ENCODE measurements at places on chromosomes 2 and 18. TPM values are rescaled to one million over a fixed set of nuclear protein-coding genes. Genes with fewer than 3 reads are reported as not detected.

The HOXD13 gene
- polyA plus RNA-seq, result 0.17 TPM

- DNase-seq, result no peak
Measured at GRCh38 chr2:61443342-61444041, 27.4 kb downstream of the USP34 start.

DNA sequence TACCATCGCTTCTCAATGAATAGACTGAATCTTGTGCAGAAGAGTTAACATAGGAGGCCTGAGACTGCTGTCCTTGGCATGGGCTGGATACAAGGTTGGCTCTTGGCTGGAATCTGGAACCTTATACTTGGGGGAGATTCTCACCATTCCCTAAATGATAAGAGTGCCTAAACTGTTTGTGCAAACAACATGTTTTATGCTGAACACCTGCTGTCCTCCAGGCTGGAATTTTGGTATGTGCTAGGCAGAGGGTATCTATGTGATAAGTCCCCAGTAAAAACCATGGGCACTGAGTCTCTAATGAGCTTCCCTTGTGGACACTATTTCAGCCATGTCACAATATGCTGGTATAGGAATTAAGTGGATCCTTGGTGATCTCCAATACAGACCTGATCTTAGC, 12.8 kb downstream of the PGAP1 start:
- no peak for DNase-seq

GRCh38 chr18:79927607-79928562, 23.6 kb downstream of the SLC66A2 start:
- no peak for DNase-seq

The MAL gene
- polyA plus RNA-seq, result not detected

DNA sequence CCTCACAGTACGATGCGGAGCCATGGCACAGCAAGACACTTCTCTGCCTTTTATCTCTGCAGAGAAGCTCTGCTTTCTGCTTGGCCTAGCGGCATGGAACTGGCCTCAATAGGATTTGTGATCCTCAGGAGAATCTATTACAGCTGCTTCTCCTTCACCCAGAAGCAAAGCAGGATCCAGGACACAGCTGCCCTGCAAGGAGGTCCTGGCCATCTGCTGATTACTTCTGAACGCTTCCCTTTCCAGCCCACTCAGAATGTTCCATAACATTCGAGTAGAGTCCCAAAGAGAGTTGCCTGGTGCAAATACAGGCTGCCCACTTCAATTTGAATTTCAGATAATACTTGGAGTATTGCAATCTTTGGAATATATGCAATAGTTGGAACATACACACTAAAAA, 29.2 kb upstream of the KCNS3 start:
- DNase-seq, result no peak

DNA sequence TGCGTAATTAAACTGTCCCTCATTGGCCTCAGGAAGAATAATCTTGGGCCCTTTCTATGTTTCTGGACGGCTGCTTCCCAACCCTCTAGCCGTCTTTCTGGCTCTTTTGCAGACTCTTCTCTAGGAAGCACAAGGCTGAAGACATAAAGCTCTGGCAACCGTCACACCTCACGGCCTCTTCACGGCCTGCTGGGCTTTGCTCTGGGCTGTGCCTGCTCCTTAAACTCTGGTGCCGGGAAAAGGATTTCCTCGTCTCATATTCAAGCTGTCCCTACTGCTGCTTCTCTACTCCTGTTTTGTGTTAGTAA, 36.0 kb upstream of the WIPF1 start:
- no peak for DNase-seq

- no peak for DNase-seq
Measured at GRCh38 chr18:74450626-74451025, 6.5 kb downstream of the DIPK1C start.

The ACMSD gene
- not detected for polyA plus RNA-seq

- no peak for DNase-seq
Measured at GRCh38 chr2:62292190-62292589, 96.3 kb downstream of the B3GNT2 start.

The G6PC2 gene
- not detected for polyA plus RNA-seq

GRCh38 chr2:154681741-154682140, 16.8 kb upstream of the KCNJ3 start:
- DNase-seq, result no peak

GRCh38 chr2:191701696-191702095, 23.8 kb downstream of the NABP1 start:
- no peak for DNase-seq

GRCh38 chr2:36708041-36708741, 11.7 kb downstream of the VIT start:
- no peak for DNase-seq

GRCh38 chr2:134143568-134143967, 110.3 kb upstream of the MGAT5 start:
- no peak for DNase-seq

The MOGAT1 gene
- not detected for polyA plus RNA-seq

The EVA1A gene
- 13.5 TPM for polyA plus RNA-seq

GRCh38 chr2:159118115-159118858, 149.8 kb downstream of the TANC1 start:
- peak; percentile 28 for DNase-seq

DNA sequence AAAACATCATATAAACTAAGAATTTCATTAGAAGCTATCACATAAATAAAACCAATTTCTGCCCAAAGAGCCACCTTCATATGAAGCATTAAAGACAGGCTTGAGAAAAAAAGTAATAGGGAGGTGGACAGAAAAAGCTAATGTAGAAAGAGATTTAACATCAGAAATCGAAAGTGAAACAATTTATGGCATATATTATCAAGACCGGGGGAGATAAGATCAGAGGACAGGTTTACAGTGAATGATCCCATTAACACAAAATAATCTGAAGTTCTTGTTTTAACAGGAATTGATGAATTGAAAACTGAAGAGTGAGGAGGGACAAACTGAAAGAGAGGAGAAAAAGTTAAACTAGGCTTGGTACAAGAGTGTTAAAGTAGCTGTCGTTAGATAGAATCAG, 786.3 kb upstream of the FSHR start:
- DNase-seq, result no peak

The PRKAG3 gene
- polyA plus RNA-seq, result not detected

DNA sequence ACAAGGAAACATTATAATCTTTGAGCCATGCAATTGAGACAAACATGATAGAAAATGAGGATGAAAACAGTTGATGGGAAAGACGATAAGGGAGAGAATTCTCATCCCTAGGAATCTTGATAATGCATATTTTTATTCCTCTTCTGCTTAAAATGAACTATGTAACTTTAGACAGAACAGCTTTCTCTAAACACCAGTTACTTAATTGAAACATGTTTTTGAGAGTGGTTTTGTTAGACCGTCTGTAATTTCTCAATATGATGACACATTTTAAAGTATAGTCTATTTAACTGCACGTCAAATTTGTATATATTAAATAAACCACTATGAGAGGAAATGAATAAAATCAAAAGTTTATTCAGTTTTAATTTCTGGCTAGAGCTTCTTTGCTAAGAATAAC, 1453.9 kb upstream of the NXPH2 start:
- no peak for DNase-seq

- peak; percentile 60 for DNase-seq
Measured at GRCh38 chr2:7427293-7428060, 510.3 kb downstream of the RNF144A start.

DNA sequence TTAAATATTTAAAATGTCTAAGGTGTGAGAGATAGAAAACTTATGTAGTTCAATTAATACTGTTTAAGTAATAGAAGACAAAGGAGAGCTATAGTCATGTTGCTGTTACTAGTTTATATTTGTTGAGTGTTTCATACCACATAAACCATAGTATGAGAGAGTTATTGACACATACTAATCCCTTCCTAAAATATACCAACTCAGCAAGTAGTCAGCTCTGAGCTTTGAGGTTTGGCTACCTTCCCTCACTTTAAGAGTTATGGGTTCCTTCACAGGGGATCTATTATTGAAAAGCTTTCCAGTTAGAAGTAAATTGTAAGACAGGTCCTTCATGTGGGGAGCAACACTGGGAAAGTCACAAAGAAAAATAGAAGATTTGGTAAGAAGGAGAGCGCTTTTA, 701.6 kb upstream of the ZEB2 start:
- DNase-seq, result no peak

The DPP4 gene
- 0.27 TPM for polyA plus RNA-seq

DNA sequence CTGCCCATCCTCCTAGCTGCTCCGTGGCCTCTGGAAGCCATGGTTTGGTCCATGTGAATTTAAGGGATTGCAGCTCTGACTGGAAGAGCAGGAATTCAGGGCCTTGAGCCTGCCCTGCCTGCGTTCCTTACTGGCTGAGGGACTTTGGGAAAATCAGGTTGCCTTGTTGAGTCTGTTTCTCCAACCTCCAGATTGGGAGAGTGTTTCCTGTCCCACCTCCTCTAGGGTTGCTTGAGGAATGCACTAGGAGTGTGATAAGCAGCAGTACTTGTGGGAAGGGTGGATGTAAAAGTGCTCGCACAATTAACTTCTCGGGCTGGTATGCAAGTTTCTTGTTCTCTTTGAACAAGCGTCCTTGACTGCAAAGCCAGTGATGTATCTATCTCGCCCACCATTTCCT, 84.4 kb upstream of the YWHAQ start:
- no peak for DNase-seq

The CCL20 gene
- 1.1 TPM for polyA plus RNA-seq

GRCh38 chr18:73270920-73271634, 403.3 kb upstream of the NETO1 start:
- no peak for DNase-seq

DNA sequence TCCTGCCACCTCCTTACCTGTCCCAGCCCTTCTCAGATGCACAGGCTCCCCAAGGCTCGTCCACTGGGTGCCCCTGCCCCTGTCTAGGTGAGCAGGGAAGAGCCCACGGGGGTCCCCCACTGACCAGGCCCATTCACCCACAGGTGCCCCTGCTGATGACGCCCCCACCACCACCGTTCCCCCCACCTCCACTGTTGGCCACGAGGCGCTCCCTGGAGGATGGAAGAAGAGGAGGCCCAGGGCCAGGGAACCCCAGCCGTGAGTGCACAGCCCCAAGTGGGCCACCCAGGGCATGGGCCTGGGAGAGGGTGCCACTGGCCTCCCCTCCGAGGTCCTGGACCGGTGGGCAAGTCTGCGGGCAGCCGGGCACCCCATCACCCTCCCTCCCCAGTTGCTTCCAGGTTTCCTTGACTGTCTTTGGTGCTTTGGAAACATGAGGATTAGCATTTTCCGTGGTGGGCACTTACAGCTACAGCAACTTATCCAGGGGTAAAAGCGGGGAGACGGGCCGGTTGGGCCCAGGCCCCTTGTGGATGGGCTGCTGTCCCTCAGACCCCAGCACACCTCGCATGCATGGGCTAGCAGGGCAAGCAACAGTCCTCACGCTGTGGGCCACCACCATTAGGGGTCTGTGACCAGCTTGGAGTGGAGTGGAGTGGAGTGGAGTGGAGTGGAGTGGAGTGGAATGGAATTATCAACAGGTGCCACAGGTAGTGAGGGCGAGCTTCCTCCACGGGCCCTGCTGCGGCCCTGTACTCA, 13.2 kb upstream of the KLHL30 start:
- no peak for DNase-seq

The NEU4 gene
- polyA plus RNA-seq, result 0.25 TPM

DNA sequence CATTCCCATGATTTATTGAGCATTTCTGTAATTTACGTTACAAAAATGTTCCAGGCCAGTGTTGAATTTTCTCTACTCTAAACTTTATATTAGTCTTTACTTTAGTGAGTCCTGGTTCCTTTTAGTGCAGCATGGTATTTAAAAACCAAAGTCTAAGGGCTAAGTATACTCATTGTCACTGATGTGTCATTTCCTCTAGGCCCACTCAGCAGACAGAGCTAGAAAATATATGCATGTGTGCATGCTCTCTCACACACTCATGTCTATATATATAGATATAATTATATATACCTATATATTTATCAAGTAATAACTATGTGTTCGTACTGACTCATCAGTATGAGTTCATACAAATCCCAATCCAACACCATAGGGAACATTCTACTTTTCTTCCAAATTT, 132.5 kb upstream of the SLC8A1 start:
- DNase-seq, result no peak

The NEU2 gene
- polyA plus RNA-seq, result not detected

DNA sequence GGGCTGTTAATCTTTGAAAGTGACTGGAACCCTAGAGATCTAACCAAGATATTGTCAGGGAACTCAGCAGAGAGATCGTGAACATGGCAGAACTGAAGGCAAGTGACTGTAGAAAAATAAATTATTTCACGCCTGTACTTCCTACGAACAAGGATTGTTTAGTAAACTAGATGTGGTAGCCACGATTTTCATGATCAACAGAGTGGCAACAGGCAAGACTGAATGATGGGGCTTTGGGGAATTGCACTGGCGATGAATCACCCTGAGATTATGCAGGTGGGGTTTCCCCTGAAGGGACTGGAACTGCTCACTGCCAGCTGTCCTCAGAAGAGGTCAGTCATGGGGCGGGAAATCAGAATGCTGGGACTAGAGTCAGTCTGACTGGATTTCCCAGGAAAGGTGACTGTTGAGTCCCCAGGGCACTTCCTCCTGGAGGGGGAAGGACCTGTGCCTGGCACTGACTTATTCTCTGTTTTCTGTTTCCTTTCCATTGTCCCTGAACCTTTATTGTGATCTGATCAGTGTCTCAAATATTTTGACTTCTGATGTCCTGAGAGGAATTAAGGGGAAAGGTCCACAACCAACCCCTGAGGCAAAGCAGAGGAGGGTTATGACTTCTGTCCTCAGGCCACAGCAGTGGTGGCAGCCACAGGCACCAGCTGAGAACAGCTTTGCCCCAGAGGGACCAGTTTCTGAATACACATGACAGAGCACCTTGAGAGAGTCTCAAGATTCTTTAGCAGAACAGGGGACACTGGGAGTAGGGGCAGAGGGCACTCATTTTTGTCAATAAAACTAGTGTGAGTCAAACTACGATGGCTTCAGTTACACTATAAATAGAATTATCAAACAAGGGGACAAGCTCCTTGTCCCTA, 70.0 kb downstream of the NAB1 start:
- peak; percentile 74 for DNase-seq

DNA sequence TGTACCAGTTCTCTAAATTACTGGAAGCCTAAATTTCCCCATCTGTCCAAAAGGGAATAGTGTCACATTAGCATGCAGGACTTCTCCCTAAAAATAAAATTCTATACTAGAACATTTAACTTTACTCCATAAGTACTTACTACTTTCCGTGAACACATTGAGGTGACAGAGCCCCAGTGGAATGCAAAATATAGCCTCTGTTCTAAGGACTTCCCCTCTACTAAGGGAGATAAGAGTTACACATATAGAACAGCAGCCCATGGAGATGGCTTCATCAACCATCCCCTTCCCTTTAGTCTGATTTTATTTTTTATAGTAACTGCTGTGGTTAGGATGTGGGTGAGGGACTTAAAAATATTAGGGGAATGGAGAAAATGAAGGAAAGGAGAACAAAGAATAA, 68.9 kb upstream of the STPG4 start:
- DNase-seq, result no peak
